ENCODE measurements at places on chromosomes 6 and 20.
A peak's percentile ranks its signal among the peaks of the same experiment; 100 is the strongest.

DNA sequence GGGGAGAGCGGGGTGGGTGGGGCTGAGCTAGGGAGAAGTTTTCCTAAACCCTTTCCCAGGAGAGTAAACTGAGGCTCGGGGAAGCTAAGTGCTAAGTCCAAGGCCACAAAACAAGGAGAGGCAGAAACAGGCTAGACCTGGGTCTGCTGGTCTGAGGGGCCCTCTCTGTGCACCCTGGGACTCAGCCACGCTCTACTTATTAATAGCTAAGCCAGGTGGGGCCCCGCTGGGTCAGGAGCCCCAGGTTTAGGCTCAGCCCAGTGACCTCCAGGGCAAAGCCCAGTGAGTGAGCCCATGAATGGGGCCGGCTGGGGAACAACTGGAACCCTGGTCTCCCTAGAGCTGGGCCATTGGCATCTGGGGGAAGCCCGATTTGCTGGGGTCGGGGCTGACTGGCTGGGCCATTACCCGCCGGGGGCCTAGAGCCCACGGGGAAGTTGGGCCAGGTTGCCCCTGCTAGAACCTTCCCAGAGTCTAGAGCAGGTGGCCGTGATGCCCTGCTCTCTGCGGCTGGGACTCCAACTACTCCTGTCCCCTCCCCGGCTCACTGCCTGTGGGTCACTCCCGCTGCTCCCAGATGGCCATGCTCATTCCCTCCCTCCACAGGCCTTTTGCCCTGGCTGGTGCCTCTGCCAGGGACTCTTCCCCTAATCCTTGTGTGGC lies 24.1 kb upstream of the NOL4L start:
- DNase-seq: no peak

DNA sequence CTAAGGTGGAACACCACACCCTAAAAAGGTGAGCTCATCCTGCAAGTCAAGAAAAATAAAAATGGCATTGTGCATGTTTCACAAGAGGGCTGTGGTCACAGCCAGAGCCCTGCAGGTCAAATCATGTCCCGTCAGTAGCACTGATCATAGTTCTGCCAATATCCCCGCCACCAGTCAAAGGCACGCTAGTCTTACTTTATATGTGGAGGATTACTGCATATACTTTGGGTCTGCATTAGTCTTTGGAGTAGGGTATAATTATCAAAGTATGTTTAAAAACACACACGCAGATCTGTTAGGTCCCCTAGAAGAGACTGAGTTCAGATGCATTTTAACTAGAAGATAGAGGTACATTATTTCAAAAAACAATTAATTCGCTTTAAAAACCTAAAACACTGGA lies 1.8 kb downstream of the PERP start:
- DNase-seq: no peak

DNA sequence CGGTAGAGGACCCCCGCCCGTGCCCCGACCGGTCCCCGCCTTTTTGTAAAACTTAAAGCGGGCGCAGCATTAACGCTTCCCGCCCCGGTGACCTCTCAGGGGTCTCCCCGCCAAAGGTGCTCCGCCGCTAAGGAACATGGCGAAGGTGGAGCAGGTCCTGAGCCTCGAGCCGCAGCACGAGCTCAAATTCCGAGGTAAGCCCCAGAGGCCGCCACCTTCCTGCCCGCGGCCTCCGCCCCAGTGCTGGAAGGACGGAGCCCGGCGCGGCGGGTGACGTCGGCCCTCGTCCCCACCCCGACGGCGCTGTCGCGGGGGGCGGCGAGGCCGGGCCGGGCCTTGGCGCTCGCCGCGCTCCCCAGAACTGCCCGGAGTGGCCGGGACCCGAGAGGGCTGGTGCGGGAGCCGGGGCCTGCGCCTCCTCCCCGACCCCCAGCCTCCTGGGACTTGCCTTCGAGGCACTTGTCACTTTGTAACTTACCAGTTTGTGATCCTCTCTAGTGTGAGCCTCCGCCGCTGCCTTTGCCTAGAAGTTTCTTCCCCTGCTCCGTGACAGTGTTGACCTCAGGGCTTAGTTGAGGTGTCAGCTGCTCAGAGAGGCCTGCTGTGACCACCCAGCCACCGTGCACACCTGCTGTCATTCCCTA lies 417 bp downstream of the VAPB start:
- DNase-seq: peak; percentile 51

DNA sequence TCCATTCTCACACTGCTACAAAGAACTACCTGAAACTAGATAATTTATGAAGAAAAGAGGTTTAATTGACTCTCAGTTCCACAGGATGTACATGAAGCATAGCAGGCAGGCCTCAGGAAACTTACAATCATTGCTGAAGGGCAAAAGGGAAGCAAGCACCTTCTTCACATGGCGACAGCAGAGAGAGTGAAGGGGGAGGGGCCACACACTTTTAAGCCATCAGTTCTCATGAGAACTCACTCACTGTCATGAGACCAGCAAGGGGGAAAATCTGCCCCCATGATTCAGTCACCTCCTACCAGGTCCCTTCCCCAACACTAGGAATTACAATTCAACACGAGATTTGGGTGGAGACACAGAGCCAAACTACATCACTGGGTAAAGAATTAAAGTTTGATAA lies 12.5 kb upstream of the ENPP1 start:
- no peak for DNase-seq

GRCh38 chr6:163406366-163406765 lies 8.2 kb upstream of the QKI start:
- no peak for DNase-seq

Measured in nephron progenitor cell (in vitro differentiated cells).